NCI-H1436 treated with DMSO at 0.1 percent for 48 hours (cell line): ENCODE measurements at places on chromosomes 16 and 17.

- no peak for DNase-seq
Measured at GRCh38 chr16:70721202-70721963, 35.5 kb upstream of the MTSS2 start.

DNA sequence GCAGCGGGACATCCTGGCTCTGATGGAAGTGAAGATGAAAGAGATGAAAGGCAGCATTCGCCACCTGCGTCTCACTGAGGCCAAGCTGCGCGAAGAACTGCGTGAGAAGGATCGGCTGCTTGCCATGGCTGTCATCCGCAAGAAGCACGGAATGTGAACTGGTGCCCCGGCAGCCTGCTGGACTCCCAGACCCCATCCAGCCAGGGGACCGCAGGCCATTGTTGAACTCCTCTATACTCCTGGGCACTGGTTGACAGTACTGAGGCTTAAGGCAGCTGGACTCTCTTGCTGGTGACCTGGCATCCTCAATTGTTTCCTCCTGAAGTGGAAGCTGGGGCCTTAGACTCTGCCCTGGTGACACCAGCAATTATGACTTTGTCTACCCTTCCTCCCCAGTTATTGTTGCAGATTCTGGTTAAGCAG is 1.2 kb downstream of the THAP11 start:
- no peak for DNase-seq

GRCh38 chr16:48201515-48202201 is 42.4 kb upstream of the LONP2 start:
- DNase-seq = no peak

- no peak for DNase-seq
Measured at GRCh38 chr17:17206913-17207335, 791 bp upstream of the PLD6 start.

GRCh38 chr17:15657868-15658267 is 26.2 kb downstream of the TRIM16 start:
- no peak for DNase-seq

DNA sequence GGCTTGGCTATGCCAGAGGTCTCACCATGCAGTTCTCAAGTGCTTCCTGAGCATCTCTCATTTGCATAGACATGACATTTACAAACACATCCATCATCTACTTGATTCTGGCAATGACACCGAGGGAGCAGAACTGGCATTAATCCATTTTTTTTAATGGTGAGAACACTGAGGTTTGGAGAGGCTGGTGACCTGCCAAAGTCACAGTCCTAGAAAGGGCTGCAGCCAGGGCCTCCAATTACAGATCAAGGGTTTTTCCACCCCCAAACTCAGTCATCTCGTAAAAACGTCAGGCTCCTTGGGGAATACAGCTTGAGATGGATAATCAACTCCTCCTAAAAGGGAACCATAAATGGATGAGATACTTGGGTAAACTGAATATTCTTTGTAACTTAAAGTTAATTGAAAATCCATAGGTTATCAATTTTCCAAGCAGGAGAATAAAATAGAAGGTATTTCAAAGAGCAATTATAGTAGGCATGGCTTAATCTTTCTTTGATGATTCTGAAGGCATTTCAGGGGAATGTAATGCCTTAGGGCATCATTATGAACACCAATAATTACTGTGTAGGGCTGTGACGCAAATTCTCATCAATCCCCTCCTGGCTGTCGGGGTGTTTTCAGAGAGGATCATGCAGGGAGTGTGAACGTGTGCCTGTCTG is 9.4 kb upstream of the MEOX1 start:
- peak; percentile 23 for DNase-seq

DNA sequence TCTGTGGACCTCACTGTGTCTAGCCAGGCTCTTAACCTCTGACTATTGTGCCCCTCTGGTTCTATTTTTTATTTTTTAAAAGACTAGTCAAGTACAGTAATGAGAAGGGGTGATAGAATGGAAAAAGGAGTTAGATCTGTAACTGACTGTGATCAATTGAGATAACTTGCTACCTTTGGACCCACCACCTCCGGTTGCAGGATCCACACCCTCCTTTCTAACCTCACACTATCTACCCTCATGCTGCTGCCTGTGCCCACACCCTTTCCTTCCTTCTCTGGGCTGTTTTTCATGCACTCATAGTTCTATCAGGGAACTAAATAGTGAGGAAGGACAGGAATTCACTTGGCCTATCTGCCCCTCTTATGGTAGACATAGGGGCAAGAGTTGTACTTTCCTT is 172.3 kb downstream of the KATNIP start:
- DNase-seq = no peak

GRCh38 chr17:48569240-48569582 is 8.9 kb downstream of the HOXB4 start:
- no peak for DNase-seq

DNA sequence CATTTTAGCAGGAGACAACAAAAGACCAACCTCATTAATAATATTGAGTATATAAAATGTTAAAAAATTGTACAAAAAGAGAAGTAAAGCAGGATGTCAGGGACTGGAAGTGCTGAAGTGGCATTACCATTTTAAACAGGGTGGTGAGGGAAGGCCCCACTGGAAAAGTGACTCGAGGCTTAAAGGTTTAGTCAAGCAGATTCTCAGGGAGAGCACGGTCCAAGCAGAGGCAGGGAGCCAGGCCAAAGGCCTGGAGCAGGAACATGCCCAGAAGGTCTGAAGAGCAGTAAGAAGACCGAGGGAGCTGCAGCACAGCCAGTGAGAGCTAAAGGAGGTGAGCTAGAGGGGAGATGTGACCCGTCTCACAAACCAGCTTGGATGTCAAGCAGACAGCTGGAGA is 7.6 kb downstream of the XPO6 start:
- DNase-seq = no peak

DNA sequence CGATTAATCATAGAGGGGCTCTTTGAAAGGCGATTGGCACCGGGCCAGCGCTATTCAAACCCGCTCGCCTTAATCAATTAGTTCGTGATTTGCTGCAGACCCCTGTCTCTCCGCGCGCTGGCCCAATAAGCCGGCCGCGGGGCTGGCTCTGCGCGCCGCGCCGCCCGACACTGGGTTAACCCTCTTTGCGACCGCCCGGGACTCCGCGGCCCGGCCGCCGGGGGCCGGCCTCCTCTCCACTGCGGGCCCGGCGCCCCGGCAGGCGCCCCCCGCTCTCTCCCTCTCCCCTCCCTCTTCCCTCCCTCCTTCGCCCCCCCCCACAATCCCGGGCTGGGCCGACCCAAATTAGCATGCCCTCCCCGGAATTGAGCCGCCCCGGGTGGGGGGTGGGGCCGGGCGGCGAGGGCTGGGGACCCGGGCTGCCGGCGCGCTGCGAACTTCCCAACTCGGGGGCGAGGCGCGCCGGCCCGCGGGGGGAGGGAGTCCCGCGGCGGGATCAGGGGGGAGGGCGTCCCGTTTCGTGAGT is 428 bp upstream of the SALL1 start:
- DNase-seq = peak; percentile 5

DNA sequence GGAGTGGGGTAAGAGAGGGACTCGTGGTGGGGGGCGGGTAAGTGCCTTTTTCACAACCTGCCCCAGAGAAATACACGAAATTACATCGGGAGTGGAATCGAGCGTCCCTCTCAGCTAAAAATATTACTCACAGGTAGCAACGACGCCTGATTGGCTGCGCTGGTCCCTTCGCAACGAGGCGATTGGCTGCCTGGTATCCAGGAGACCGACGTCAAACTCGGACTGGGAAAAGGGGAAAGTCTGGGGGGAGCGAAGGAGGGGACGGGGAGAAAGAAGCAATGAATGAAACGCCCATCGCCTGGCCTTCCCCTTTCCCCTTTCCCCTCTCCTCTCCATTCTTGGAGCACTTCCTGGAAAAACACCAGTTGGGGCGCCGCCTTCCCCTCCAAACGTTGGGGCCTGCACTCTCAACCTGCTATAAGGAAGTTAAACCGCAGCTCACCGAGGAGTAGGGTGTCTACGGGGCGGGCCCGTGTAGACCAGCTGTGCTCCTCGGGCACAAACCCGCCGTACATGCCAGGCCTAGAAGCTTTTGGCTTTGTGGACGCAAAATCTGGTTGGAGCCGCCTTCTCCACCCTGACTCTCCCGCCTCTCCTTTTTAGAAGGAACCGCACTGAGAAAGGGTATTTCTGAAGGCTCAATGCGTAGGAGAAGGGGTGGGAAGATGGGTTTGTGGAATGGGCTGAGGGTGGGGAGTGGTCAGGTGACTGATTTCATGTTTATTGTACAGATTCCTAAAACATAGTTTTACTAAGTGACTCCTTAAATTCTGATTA is 1.4 kb upstream of the TOB1 start:
- peak; percentile 87 for DNase-seq

- no peak for DNase-seq
Measured at GRCh38 chr17:49616601-49617131, 41.0 kb downstream of the NXPH3 start.

DNA sequence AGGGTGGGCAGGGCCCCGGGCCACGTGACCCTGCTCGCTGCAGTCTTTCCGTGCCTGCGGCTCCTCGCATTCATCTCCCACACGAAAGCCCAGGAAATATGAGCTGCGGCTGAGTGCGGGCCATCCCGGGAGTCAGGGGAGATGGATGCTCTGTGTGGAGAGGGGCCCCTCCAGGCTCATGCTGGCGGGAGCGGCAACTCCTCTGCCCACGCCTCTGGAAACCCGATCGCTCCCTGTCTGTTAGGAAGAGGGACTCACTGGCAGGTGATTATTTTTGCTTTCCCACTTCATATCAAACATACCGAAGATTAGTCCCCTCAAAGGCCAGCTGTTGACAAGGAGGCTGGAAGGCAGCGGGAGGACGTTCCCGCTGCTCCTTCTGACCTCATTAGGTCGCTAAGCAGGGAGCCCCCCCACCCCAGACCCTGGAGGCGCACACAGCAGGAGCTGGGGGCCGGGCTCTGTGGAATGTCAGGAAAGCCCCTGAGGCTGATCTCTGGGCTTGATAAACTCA is 228.5 kb downstream of the FOXL1 start:
- DNase-seq = no peak

DNA sequence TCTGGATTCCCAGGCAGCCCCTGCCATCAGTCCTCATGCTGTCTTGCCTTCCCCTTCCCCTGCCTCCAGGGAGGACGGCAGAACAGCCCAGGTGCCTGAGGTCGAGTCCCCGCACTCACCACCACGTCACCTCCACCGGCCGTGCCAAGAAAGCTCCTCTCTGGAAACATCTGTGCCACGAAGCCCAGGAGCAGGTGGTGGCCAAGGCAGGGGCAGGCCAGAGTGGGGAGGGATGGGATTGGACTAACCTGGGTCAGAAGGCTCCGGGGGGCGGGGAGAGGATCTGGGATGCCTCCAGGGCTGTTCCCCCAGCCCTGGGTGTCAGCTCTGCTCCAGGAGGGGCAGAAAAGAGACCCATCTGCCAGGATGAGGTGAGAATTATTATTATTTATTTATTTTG is 7.4 kb upstream of the DPEP1 start:
- DNase-seq = no peak

DNA sequence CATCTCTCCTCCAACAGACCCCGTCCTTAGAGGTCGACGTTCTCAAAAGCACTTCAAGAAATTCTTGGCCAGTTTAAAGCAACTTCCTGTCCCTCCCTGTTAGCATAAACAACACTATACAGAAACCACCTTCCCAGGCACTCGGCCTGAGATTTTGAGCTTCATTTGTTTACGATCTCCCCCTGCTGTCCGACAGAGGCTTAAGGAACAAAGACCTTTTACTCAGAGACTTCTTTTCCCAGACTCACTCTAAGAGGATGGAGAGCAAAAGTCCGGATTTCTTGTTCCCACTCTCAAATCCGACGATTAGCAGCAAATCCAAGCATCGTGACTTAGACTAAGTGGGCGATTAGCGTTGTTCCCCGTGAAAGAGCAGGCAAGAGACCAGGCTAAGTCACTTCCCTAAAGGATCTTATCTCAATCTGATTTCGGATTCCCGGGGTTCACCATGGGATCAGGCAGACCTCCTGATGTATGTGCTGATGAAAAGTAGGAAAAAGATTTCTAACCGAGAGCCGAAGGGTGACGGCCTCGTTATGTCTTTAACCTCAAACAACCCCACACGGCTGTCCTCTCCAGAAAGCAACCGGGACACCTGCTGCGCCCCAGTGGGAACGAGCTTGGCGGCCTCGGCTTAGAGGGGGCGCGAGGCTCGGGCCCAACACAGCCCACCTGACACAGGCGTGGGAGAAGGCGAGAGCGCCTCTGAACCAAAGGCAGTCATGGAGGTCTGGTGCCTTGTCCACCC is 598 bp downstream of the INPP5K start:
- no peak for DNase-seq

GRCh38 chr17:27518048-27518447 is 61.8 kb downstream of the KSR1 start:
- DNase-seq = no peak

GRCh38 chr17:63278728-63279442 is 167.2 kb downstream of the CYB561 start:
- DNase-seq = no peak

GRCh38 chr16:80746231-80746630 is 58.2 kb downstream of the CDYL2 start:
- DNase-seq = no peak

DNA sequence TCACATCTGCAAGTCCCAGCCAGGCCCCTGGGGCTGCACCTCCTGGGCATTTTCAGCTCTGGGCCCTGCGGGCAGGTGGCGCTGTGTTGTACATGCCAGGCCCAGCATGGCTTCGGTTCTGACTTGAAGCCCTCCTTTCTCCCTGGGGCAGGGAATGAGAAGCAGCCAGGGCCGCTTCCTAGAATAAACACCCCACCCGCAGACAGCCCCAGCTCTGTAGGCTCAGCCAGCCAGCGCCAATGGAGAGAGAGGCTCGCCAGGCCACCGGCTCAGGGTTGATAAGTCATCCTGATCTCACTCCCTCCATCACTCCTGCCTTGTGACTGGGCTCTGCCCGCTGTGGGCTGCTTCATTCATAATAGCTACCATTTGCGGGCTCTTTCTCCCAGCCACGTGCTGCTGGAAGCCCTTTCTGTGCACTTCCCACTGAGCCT is 6.0 kb upstream of the GLIS2 start:
- DNase-seq = no peak

- DNase-seq = no peak
Measured at GRCh38 chr17:19645734-19646201, 2.8 kb upstream of the ALDH3A2 start.

GRCh38 chr16:56346131-56346890 is 79.0 kb downstream of the AMFR start:
- no peak for DNase-seq

- no peak for DNase-seq
Measured at GRCh38 chr16:30662449-30662848, 4.2 kb downstream of the FBRS start.

DNA sequence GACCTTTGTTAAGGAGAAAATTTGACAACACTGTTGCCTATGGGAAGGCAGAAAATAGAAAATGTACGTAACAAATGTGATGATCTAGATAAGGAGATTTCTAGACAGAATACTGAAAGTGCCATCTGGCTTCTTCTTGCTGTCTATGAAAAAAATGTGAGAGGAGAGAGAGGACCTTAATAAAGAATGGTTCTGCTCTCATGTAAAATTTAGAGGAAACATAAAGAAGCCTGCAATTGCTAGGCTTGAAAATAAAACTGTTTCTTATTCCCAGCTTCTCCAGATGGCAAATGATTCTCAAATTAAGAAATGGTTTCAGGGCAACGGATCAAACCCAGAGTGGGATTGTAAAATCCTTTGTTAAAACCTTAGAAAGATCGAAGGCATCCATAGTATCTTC is 128.5 kb downstream of the CDK5R1 start:
- DNase-seq = no peak

- no peak for DNase-seq
Measured at GRCh38 chr17:61489719-61490490, 37.7 kb downstream of the TBX4 start.

- no peak for DNase-seq
Measured at GRCh38 chr16:86994651-86995171, 322.5 kb downstream of the C16orf95 start.

GRCh38 chr17:3956327-3956957 is 7.8 kb downstream of the ATP2A3 start:
- DNase-seq = no peak
